ENCODE measurements at places on chromosomes 6 and 20.
A peak's percentile ranks its signal among the peaks of the same experiment; 100 is the strongest.

GRCh38 chr6:169536446-169537170 lies 165.2 kb downstream of the WDR27 start:
- no peak for DNase-seq
- H3K4me3 ChIP-seq: no peak overlapping the region
- H3K27ac ChIP-seq: no peak overlapping the region
- H3K27me3 ChIP-seq: no peaks in the 10 kb centered on the region
- H3K4me1 ChIP-seq: no peaks in the 10 kb centered on the region
- H3K36me3 ChIP-seq: no peaks in the 10 kb centered on the region

- H3K36me3 ChIP-seq: no peaks in the 10 kb centered on the region
- H3K27ac ChIP-seq: no peak overlapping the region
- peaks cover 14% of the 10 kb centered on the region for H3K27me3 ChIP-seq
- DNase-seq: no peak
- H3K4me3 ChIP-seq: peak overlapping the region; percentile 82
Observed at GRCh38 chr6:127516662-127517273, 2.4 kb downstream of the MTCL3 start.

- H3K27me3 ChIP-seq: peaks cover 58% of the 10 kb centered on the region
- H3K27ac ChIP-seq: no peak overlapping the region
- H3K36me3 ChIP-seq: no peaks in the 10 kb centered on the region
- H3K4me3 ChIP-seq: no peak overlapping the region
- no peaks in the 10 kb centered on the region for H3K4me1 ChIP-seq
- DNase-seq: no peak
Observed at GRCh38 chr6:28816909-28817807, 106.6 kb downstream of the TRIM27 start.

DNA sequence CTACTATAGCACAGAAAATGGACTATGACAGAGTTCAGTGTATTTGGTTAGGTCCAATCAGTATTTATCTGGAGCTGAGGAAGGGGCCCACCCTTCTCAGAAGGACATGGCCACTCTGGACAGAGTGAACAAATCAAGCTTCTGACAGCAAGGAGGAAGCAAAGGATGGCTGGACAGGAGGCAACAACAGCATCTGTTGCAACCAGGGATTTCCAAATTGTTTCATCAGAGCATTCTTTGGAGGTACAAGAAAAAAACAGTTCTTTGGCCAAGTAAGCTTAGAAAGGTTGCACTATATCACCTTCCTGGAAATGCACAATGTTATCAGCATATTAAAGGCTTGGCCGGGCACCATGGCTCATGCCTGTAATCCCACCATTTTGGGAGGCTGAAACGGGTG lies 118.7 kb upstream of the SLC22A16 start:
- no peaks in the 10 kb centered on the region for H3K27me3 ChIP-seq
- no peaks in the 10 kb centered on the region for H3K36me3 ChIP-seq
- H3K27ac ChIP-seq: no peak overlapping the region
- H3K4me1 ChIP-seq: no peaks in the 10 kb centered on the region
- no peak overlapping the region for H3K4me3 ChIP-seq
- no peak for DNase-seq

- H3K27me3 ChIP-seq: no peaks in the 10 kb centered on the region
- peak overlapping the region; percentile 24 for H3K4me3 ChIP-seq
- no peaks in the 10 kb centered on the region for H3K36me3 ChIP-seq
- peaks cover 16% of the 10 kb centered on the region for H3K4me1 ChIP-seq
- no peak overlapping the region for H3K27ac ChIP-seq
Observed at GRCh38 chr20:62623488-62624324, 18.6 kb upstream of the SLCO4A1 start.

GRCh38 chr6:47655719-47656595 lies 42.4 kb upstream of the ADGRF4 start:
- no peaks in the 10 kb centered on the region for H3K4me1 ChIP-seq
- H3K36me3 ChIP-seq: no peaks in the 10 kb centered on the region
- no peaks in the 10 kb centered on the region for H3K27me3 ChIP-seq
- no peak overlapping the region for H3K4me3 ChIP-seq

- no peaks in the 10 kb centered on the region for H3K27me3 ChIP-seq
- H3K4me1 ChIP-seq: no peaks in the 10 kb centered on the region
- no peak for DNase-seq
Observed at GRCh38 chr6:23637296-23637695, 488.7 kb upstream of the NRSN1 start.

- no peak overlapping the region for H3K4me3 ChIP-seq
- no peak for DNase-seq
- no peaks in the 10 kb centered on the region for H3K36me3 ChIP-seq
- H3K4me1 ChIP-seq: no peaks in the 10 kb centered on the region
- H3K27me3 ChIP-seq: no peaks in the 10 kb centered on the region
Observed at GRCh38 chr6:128422871-128423270, 97.5 kb downstream of the PTPRK start.

DNA sequence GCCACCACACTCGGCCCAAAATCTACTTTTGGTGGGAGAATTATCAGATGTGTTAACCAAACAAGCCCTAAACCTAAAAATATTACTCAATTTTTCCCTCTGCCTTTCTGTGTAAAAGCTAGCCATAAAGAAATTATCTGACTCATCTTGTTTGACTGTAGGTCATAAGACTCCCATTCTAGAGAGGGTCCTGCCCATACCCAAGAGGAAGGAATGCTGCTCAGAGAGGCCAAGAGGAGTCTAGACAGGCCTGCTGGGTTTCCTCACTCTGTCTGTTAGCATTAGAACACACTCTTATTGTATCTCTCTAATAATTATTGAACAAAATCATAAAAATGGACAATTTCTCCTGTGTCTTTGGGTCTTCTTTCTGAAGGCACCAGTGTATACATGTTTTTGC lies 26.1 kb downstream of the C6orf141 start:
- H3K4me3 ChIP-seq: no peak overlapping the region
- no peak overlapping the region for H3K27ac ChIP-seq
- H3K36me3 ChIP-seq: no peaks in the 10 kb centered on the region
- no peaks in the 10 kb centered on the region for H3K4me1 ChIP-seq

GRCh38 chr6:87742106-87742505 lies 40.1 kb upstream of the AKIRIN2 start:
- DNase-seq: peak; percentile 57
- no peaks in the 10 kb centered on the region for H3K27me3 ChIP-seq
- peaks cover 11% of the 10 kb centered on the region for H3K4me1 ChIP-seq
- no peak overlapping the region for H3K4me3 ChIP-seq
- no peak overlapping the region for H3K27ac ChIP-seq
- H3K36me3 ChIP-seq: no peaks in the 10 kb centered on the region

DNA sequence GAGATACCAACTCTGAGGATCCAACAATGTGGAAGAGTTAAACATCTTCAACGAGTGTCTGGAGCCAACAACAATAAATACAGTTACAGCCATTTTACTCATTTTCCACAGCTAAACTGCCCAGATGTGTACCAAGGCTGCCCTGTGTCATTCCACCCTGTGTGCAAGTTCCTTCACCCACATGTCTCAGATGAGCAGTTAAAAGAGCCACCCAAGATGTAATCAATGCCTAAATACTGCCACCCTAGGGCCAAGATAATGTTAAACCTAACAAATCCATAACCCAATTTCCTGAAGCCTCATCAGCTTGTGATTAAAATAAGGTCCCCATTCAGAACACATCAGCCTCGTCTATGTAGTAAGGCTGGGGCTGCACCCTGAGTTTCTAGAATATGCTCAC lies 59.9 kb downstream of the GMDS start:
- DNase-seq: no peak
- no peak overlapping the region for H3K4me3 ChIP-seq
- H3K27ac ChIP-seq: no peak overlapping the region
- H3K4me1 ChIP-seq: no peaks in the 10 kb centered on the region
- H3K36me3 ChIP-seq: no peaks in the 10 kb centered on the region

DNA sequence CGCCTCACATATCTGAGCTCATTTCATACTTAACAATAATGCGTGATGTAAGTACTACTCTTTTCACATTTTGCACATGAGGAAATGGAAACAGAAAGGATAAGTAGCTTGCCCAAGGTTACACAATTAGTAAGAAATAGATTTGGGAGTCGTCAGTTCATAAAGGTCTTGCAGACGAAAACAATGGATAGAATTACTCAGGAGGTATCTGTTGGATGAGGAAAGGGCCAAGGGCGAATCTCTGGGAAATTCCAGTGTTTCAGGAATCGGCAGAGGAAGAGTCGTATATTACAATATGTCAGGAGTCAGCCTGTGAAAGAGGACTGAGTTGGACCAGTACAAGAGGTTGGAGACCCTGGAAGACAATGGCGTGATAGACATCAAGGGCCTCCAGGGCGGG lies 12.8 kb upstream of the EDN1 start:
- H3K36me3 ChIP-seq: no peaks in the 10 kb centered on the region
- H3K27ac ChIP-seq: no peak overlapping the region
- no peaks in the 10 kb centered on the region for H3K4me1 ChIP-seq
- H3K4me3 ChIP-seq: no peak overlapping the region

- H3K27me3 ChIP-seq: no peaks in the 10 kb centered on the region
- DNase-seq: no peak
- no peak overlapping the region for H3K4me3 ChIP-seq
- peaks cover 59% of the 10 kb centered on the region for H3K4me1 ChIP-seq
- no peaks in the 10 kb centered on the region for H3K36me3 ChIP-seq
Observed at GRCh38 chr20:1669304-1669703, 11.7 kb upstream of the SIRPG start.

DNA sequence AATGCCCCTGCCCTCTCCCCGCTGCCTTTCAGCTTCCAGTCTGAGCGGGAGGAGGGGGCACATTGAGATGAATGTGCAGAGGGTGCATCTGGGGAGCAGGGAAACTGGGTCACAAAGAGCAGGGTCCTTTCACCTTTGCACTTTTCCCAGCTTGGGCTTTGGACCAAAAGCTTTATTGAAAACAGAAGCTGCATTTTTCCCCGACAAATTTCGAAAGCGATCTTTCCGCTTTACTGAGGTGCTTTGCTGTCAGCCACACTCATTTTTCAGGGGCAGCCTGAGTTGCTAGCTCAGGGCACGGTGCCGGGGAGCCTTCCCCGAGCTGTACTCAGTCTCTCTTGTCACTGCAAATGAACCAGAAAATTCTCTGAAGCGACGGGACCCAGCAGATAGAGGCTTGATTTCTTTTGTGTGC lies 283.7 kb upstream of the SOX4 start:
- H3K4me1 ChIP-seq: no peaks in the 10 kb centered on the region
- no peaks in the 10 kb centered on the region for H3K36me3 ChIP-seq
- H3K4me3 ChIP-seq: no peak overlapping the region

GRCh38 chr20:35049776-35050352 lies 42.7 kb downstream of the TRPC4AP start:
- H3K27ac ChIP-seq: no peak overlapping the region
- no peak overlapping the region for H3K4me3 ChIP-seq
- H3K4me1 ChIP-seq: no peaks in the 10 kb centered on the region

DNA sequence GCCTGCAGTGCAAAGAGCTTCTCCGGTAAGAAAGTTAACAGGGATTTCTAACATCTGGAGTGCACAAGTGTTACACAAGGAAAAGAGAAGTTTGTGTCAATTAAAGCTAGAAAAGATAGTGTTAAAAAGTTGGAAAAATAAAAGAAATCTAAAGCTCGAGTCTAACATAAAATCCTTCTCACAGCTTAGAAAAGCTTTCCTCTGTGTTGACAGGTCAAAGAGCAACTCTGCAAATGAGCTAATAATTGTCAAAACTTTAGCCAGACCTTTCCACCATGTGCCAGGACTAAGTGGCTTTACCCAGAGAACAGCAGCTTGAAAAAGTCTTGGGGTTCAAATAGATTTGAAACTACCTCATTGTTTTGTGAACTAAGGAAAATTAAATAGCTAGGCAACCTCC lies 14.8 kb downstream of the PTPRK start:
- H3K4me1 ChIP-seq: no peaks in the 10 kb centered on the region
- H3K27ac ChIP-seq: no peak overlapping the region
- H3K36me3 ChIP-seq: no peaks in the 10 kb centered on the region

DNA sequence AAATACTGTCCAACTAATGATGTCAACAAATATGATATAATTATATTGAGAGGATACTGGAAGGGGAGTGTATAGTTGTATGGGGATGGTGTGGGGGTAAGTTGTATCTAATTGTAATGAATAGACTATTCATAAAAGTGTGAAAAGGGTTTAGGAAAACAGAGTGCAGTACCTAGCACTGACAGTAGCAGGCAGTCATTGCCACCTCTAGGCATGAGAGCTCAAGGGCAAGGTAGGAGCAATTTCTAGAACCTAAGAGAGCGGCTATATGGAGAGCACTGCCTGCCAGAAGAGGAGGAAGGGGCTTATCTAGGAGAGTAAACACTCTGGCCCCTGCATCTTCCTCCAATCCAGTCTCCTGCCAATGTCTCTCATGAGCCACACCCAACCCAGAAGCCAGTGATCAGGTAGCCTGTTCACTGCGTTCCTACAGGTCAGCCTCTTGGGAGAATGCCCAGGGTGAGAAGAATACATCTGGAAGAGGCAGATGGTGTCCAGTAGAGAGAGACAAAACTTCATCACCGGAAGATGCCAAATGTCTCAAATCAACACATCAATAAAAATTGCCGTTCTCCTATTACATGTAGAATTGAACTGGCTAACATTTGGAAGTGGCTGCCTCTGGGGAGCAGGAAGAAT lies 200.0 kb downstream of the LY86 start:
- no peaks in the 10 kb centered on the region for H3K36me3 ChIP-seq
- H3K27ac ChIP-seq: no peak overlapping the region
- no peak overlapping the region for H3K4me3 ChIP-seq

DNA sequence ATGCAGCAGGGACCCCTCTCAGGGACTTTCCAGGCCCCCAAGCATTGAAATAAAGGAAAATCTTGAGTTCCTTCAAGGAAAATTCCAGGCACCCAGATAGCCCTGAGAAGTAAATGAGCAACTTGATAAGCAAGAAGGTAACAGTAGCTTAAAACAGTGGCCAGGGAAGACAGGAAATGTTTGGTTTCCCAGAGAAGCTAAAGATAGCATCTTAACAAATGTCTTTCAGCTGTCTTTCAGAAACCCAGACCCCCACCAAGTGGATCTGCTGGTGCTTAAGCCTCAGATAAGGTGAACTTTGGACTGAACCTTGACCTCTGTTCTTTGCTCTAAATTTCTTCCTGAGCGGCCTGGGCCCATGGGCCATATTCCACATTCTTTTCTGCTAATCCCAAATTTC lies 117.8 kb upstream of the CST7 start:
- H3K36me3 ChIP-seq: no peaks in the 10 kb centered on the region
- H3K27me3 ChIP-seq: no peaks in the 10 kb centered on the region
- DNase-seq: no peak
- no peaks in the 10 kb centered on the region for H3K4me1 ChIP-seq

DNA sequence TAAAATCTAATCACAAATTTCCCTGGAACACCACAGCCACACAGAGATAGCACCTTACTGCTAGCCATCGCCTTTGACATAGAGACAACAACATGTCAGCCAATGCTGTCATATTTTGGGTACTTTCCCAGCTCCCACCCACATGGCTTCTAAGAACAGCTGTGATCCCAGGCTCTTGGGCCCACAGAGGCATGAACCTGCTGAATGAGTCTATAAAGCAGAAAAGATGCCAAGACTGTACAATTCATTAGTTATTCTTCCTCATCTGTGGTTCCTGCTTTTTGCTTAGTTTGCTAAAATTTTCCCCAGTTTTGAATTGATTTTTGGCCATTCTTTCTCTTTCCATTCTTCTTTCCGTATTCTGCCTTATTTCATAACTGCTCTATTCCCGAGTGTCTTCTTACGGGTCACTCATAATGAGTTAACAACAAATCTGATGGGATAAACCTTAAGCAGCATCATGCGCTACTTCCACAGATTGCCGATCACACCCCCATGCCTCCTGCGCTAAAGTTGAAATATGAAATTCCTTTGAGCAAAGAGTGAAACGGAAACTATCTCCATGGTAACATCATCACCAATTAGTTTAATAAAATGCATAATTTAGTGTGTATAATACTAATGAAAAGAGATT lies 327.3 kb upstream of the HSF2 start:
- no peak overlapping the region for H3K4me3 ChIP-seq
- H3K27ac ChIP-seq: no peak overlapping the region
- H3K27me3 ChIP-seq: no peaks in the 10 kb centered on the region
- no peaks in the 10 kb centered on the region for H3K36me3 ChIP-seq
- DNase-seq: no peak

Data from effector memory CD4-positive, alpha-beta T cell (primary cell).